ENCODE measurements at places on chromosomes 3 and 15.

DNA sequence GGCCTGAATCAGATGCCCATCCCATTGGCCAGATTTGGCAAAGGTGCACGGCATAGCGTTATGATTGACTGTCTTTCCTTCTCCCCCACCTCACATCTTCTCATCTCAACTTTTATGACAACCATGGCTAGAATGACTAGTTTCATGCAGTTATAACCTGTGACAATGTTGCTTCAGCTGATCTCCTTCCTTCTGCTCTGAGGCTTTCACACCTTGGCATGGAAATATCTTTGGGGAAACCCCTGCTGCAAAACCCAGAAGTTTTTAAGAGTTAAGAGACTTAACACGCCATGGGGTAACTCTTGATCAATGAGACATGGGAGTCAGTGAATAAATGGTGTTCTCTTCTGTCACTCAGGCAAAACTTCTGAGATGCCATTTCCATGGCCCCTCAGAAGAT, 290.7 kb upstream of the MDFIC2 start:
- H3K27ac ChIP-seq = no peak overlapping the region
- no peaks in the 10 kb centered on the region for H3K36me3 ChIP-seq
- no peaks in the 10 kb centered on the region for H3K4me1 ChIP-seq
- H3K4me3 ChIP-seq = no peak overlapping the region
- no peak for DNase-seq

GRCh38 chr3:195698647-195699387, 22.0 kb upstream of the MUC20 start:
- no peak overlapping the region for H3K4me3 ChIP-seq
- H3K27me3 ChIP-seq = peaks cover 2% of the 10 kb centered on the region
- no peak for DNase-seq
- no peak overlapping the region for H3K27ac ChIP-seq

GRCh38 chr3:136106101-136106500, 90.0 kb downstream of the MSL2 start:
- H3K27ac ChIP-seq = no peak overlapping the region
- DNase-seq = no peak
- H3K4me3 ChIP-seq = peak overlapping the region; percentile 27
- H3K36me3 ChIP-seq = peaks cover 5% of the 10 kb centered on the region
- H3K27me3 ChIP-seq = peaks cover 2% of the 10 kb centered on the region

DNA sequence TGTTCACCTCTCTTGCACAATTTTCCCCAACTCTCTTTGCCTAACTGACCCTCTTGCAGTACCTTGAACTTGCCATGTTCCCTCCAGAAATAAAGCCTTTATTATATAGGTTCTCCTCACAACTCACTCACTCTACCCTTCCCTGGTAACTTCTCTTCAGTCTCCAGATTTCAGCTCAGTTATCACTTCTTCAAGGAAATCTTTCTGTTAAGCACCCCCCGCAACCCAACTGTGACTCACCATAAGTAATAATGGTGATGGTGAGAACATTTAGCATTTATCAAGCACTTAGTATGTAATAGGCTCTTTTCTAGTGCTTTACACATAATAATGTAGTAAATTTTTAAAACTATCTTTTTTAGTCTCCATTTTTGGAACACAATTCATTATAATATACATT, 8.1 kb upstream of the OR5K1 start:
- no peak overlapping the region for H3K27ac ChIP-seq
- no peak overlapping the region for H3K4me3 ChIP-seq
- H3K4me1 ChIP-seq = no peaks in the 10 kb centered on the region
- H3K27me3 ChIP-seq = no peaks in the 10 kb centered on the region
- no peak for DNase-seq

DNA sequence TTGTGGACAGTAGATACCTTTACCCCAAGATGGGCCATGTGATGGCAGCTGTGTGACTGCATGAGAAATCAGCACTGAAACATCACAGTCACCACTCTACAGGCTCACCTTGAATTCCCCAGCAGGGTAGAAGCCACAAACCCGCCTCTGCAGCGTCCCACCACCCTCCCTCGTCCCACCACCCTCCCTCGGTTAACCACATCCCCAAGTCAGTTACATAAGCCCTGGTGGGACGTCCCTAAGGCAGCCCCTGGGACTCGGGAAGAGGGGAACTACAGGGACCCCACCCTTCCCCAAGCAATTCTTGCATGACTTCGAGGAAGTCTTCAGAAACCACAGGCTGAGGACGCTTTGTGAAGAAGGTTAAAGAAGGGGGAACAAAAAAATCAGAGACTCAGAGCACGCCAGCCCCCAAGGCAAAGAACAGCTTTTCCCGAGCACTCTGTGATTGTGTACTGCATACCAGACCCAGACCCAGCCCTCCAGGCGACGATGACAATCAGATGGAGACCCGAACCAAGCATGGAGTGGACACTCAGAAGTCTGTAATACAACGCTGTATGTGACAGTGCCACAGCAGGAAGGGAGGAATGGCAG, 60.5 kb downstream of the SH3BP5 start:
- H3K4me3 ChIP-seq = no peak overlapping the region
- H3K27ac ChIP-seq = no peak overlapping the region
- no peaks in the 10 kb centered on the region for H3K4me1 ChIP-seq
- DNase-seq = no peak

DNA sequence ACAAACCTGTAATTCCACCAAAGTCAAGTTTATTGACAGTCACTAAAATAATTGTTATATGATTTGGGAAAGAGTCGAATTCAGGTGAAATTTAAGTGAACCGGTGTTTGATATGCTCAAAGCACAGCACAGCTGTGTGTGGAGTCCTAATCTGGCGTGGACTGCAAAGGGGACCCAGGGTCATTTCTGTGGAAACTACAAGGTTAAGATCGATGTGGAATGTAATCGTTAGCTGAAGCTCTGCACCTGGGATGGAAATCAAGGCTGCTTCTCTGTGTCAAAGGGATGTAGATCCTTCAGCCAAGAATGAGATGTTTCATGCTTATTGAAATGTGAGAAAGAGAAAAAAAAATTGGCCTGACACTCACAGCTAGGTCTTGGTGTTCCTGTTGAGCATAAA, 1.6 kb upstream of the ELP6 start:
- no peak for DNase-seq
- H3K4me3 ChIP-seq = no peak overlapping the region
- peaks cover 11% of the 10 kb centered on the region for H3K36me3 ChIP-seq
- H3K4me1 ChIP-seq = peaks cover 8% of the 10 kb centered on the region
- peaks cover 3% of the 10 kb centered on the region for H3K27me3 ChIP-seq
